ENCODE measurements at places on chromosomes 13 and 19.

- no peak for DNase-seq
Observed at GRCh38 chr19:3222709-3223108, 1.8 kb upstream of the CELF5 start.

DNA sequence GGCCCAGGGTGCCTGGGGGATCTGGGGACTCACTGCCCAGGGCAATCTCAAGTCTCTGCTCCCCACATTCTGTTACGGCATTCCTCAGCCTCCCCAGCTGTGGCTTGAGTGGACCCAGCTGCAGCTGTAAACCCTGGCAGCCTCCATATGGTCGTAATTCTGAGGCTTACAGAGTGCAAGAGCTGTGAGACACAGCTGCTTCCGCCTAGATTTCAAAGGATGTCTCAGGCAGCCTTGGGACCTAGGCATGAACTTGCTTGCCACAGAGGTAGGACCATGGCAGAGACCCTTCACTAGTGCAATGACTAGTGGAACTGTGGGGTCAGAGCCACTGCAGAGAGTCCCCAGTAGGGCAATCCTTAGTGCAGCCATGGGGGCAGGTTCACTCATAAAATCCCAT lies 297.5 kb downstream of the ENOX1 start:
- DNase-seq = peak; percentile 31

DNA sequence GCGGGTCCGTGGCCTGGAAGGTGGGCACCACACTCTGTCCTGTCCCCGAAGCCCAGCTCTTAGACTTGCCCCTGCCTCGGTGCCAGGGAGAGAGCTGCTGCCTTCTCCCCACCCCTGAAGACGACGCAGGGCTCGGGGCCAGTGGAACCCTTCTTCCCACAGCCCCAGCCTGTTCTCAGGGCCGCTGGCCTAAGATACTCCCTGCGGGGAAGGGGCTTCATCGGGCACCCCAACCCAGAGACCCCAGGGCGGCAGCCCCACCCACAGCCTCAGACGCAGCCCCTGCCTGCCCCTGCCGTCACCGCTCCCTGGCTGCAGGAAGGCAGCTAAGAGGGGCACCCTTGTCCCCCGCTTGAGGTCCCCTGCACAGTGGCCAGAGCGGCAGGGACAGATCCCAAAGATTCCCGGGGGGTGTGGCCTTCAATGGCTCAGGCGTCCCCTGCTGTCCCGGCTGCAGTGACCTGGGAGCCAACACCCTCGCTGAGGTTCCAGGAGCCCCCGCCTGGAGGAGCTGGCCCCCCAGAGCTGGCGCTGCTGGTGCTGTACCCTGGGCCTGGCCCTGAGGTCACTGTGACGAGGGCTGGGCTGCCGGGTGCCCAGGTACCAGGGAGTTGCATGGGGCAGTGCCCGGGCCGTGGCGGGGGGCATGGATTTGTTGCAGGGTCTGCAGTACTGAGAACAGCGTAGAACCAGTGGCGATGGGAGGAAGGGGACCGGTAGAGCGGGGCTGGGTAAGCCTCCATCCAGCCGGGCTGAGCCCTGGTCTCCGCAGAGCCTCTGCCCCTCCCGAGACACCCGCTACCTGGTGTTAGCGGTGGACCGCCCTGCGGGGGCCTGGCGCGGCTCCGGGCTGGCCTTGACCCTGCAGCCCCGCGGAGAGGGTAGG lies 1.0 kb downstream of the AMH start:
- no peak for DNase-seq

DNA sequence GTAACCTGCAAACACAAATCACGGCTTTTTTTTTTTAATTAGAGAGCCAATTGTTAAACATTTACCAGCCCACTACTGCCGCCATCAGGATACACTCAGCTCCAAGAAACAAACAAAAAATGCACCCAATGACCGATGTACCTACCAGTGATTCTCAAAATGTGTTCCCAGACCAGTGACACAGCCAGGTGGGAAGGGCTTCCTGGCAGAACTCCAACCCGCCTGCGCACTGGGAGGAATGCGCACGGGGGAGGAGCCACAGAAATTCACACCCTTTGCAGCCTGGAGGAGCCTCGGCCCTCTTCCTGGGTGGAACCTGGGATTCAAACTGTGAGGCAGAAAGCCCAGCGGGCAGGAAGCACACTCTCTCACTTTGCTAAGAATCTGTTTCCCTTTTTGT lies 255.9 kb downstream of the TBC1D4 start:
- DNase-seq = no peak

GRCh38 chr19:32669310-32669709 lies 5.7 kb downstream of the ANKRD27 start:
- DNase-seq = no peak

GRCh38 chr13:73943137-73943964 lies 190.9 kb downstream of the KLF12 start:
- DNase-seq = no peak

GRCh38 chr13:50080203-50080910 lies 65.1 kb downstream of the KCNRG start:
- peak; percentile 32 for DNase-seq

- DNase-seq = no peak
Observed at GRCh38 chr19:29478578-29479565, 46.9 kb upstream of the VSTM2B start.

- DNase-seq = peak; percentile 91
Observed at GRCh38 chr13:21344662-21345176, 114.4 kb downstream of the ZDHHC20 start.

DNA sequence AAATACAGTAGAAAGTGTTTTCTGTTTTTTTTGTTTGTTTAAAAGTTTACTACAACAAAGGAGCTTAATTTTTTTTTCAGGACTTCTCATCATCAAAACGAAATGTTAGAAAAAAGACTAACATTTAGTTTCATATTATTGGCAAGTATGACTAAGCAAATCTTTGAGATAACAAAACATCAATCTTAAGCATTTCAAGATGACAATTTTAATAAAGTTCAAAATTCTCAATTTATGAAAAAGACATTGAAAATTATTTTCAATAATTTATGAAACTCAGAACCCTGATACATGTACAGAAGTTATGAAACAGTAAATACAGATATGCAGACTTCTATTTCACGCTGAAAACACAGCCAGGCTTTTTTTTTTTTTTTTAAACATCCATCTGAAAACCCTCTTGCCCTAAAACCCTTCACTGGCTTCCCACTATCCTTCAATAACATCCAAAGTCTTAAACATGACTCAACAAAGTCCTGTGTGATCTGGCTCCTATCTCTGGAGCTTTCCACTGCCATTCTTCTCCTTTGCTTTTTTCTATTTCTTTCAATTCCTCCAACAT lies 3.9 kb downstream of the RBM26 start:
- no peak for DNase-seq

DNA sequence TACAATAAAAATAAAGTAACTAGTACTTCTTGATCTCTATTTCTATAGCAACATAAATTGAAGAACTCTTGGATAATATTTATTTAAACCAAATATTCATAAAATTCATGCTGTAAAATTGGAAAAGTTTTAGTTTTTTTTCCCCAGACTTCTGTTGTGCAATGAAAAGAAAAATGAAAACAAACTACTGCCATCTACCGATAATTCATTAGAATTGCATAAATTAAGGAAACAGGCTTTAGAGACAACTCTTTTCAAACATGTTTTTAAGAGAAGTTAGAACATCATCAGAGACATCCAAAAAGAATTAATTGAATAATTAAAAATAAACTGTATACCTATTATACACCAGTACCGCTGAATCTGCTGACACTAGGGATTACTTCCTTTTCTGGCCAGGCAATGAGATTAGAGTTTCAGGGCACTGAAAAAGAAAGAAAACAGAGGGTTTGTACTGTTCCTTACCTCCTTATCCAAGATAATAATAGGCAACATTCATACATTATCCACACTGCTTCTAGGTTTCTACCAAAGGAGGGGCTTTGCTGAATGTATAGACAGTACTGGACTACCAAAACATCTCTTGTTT lies 4.9 kb downstream of the CCDC122 start:
- DNase-seq = peak; percentile 4

DNA sequence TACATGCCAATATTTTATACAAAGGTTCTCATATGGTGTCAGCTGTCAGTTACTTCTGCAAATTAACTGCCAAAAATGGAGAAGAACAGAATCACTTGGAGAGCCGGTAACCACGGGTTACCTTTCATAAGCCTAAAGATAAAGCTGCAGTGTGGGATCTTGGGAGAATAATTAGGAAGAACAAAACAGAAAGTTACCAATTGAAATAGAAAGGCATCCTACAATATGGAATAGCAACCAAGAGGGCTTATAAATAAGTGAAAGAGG lies 74.2 kb downstream of the TSHZ3 start:
- DNase-seq = no peak

- DNase-seq = no peak
Observed at GRCh38 chr13:59437544-59438301, 726.0 kb downstream of the DIAPH3 start.

DNA sequence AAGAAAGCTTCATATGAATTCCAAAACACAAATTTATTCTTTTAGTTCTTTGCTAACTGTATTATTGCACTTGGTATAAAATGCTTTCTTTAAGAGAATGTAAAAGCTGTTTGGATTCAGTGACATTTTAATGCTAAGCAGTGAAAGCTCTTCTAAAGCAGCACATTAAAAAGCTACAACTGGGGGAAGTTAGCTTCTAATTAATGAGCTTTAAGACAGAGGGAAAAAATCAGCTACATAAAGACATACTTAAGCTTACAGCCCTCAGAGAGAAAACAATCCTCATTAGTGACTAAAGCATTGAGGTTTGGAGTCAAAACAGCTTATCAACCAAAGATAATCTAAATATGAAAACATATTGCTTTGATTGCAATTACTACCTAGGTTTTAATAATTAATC lies 1222.2 kb upstream of the SPRY2 start:
- no peak for DNase-seq

- DNase-seq = no peak
Observed at GRCh38 chr13:41973247-41973741, 12.4 kb upstream of the VWA8 start.

GRCh38 chr13:52760077-52760476 lies 20.5 kb upstream of the CNMD start:
- DNase-seq = no peak

GRCh38 chr13:26305676-26306075 lies 51.7 kb downstream of the CDK8 start:
- no peak for DNase-seq

DNA sequence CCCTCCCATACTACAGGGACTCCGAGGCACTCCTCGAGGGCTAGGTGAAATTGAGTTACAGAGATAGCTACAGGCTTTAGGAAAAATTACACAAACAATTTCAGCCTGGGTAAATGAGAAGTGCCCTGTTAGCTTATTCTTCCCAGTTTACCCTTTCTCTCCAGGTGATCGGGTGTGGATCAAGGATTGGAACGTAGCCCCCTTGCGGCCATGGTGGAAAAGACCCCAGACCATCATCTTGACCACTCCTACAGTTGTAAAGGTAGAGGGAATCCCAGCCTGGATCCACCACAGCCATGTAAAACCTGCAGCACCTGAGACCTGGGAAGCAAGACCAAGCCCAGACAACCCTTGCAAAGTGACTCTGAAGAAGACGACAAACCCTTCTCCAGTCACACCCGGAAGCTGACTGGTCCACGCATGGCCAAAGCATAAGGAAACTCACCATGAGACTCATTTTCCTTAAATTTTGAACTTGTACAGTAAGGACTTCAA lies 600.6 kb downstream of the UQCRFS1 start:
- no peak for DNase-seq

DNA sequence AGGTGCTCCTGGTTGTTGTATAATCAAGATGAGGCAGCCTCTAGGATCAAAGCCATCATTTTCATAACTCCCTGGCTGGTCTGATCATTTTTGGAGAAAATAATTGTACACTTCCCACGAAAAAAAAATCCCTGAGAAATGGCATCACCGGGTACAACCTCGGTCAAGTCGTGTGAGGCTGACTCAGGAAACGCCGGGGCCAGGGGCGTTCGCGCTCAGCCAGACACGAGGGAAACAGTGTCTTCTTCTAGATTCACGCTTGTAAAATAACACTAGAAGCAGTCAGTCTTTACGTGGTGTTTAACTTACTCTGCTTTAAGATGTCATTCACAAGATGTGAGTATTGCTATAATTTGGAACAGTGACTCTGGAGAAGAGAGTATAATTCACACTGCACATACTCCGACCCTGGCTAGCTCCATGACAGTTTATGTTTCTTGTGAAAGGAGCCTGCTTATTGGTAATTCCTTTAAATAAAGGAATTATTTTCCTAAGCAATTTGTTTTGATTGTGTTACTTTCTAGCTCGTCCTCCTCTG lies 109.0 kb upstream of the SOX1 start:
- DNase-seq = no peak

DNA sequence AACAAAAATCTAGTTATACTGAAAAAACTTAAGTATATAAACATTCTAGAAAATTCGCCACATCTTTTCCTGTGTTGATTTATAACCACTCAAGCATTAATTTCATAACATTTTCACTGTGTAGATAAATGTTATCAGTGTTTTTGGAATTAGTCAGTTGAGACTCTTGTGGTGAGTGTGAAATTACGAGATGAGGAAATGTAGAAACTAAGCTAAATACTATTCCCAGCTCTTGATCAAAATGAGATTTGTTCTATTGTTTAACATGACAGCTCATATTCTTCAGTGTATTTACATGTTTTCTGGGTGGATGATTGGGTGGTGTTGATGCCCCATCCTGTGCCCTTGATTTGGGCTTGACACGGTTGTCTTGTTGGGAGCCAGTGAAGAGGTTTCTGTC lies 406.8 kb downstream of the DACH1 start:
- DNase-seq = no peak

DNA sequence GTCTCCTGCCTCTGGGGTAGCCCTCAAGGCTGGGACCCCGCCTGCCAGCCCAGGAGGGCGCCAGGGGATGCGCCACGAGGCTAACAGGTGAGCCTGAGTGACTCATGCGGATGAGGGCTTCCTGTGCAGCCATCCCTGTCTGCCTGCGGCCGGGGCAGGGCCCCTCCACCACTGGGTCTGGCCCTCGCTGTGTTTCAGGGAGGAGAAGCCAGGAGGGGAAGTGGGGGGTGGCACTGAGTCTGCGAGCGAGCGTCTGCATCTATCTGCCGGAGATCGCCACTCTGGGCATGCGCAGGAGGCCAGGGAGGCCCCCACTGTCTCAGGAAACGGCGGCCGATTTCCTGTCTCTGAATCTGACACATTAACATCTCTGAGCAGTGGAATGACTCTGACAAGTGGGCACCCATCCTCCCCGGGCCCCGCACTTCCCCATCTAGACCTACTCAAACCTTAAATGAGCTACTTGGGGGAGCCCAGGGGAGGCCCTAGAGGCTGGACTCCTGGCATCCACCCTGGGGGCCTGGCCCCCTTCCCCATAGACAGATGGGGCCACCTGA lies 19.7 kb downstream of the RFX1 start:
- peak; percentile 95 for DNase-seq

DNA sequence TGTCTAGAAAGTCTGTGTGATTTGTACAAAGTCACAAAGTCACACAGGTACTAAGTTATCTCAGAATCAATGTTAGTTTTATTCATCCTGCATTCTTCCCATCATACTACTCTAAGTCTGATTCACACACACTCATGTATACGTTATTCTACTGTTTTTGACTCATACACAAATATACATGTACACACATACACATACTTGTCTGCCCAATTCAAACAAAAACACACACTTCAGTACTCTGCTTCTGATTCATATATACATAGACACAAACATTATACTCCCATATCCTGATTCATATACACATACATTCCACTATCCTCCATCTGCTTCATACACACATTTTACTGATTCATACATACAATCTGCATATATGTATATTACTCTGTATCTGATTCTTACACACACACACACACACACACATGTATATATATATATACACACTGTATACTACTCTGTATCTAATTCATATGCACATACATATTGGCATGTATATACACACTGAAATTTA lies 69.3 kb downstream of the KLF12 start:
- no peak for DNase-seq

- no peak for DNase-seq
Observed at GRCh38 chr19:1655131-1655981, 2.9 kb upstream of the TCF3 start.

- no peak for DNase-seq
Observed at GRCh38 chr13:52850396-52851136, 2.1 kb upstream of the PCDH8 start.
